Stimulated activated CD4-positive, alpha-beta T cell treated with anti-CD3 and anti-CD28 coated beads, TNF-alpha, amount 100 ng/mL, for 24 hours (primary cell): ENCODE measurements at places on chromosomes 12 and 14.

DNA sequence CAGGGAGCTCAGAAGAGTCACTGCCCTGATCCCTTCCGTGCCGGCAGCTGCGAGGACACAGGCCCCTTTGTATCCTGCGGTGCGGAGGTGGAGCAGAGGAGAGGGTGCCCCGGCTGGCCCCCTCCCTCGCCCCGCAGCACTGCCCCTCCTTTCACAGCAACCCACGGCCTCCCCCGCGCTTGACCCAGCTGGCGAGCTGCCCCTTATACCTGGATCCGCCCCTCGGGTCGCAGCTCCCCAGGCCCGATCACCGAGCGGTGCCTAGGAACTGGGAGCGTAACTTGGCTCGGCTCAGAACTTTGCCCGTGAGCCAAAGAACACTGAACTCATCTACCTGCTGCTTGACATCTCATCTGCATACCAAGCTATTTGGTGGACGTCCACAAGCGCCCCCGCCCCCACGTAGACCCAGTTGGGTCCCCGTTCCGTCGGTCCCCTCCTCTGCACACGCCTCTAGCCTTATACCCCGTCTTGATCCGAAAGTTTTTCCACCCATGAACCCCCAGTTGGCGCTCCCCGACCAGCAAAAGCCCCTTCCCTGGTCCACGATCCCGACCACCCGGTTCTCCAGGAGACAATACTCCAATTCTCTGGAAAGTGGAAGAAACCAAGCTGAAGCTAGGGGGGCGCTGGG lies 697 bp upstream of the DNAJC14 start:
- no peak for DNase-seq

DNA sequence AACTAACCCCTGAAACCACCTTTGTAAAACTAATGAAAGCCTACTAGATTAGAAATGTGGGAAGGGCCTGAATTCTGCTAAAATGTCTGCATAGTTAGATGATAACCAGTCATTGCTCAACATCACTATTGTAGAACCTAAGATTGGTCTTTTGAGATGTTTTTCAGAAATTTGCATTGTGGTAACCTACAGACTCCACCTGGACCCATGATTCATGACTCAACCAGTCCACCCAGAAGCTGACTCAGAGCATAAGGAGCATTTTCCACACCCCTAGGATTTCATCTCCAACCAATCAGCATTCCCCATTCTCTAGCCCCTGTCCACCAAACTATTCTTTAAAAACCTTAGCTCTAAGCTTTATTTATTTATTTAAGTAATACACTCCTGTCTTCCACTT lies 30.4 kb upstream of the CHGA start:
- DNase-seq: no peak

DNA sequence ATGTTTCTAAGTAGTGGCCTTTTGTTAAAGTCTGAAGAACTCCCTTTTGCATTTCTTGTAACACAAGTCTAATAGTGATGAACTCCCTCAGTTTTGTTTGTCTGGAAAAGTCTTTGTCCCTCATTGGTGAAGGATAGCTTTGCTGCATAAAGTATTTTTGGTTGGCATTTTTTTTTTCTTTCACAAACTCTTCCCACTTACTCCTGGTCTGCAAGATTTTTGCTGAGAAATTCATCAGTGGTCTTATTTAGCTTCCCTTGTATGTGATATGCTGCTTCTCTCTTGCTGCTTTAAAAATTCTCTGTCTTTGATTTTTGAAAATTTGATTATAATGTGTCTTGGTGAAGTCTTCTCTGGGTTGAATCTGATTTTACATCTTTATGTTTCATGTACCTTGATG lies 22.7 kb downstream of the TRMT5 start:
- DNase-seq: no peak

DNA sequence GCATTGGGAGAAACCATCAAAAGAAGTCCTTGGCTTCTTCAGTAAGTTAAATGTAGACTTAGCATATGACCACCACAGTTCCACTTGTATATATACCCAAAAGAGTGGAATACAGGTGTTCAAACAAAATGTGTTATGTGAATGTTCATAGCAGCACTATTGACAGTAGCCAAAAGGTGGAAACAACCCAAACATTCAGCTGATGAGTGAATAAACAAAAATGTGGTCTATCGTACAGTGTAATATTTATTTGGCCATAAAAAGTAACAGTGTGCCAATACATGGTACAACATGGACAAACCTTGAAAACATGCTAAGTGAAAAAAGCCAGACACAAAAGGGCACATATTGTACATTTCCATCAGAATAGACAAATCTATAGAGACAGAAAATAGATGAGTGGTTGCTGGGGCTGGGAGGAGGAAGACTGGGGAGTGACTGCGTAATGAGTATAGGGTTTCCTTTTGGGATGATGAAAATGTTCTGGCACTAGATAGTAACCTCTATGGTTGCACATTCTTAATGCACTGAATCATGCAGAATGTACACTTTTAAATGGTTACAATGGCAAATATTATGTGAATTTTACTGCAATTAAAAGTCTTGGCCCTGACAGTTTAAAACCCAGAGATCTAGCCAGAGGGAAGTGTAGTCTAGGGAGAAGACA lies 5.5 kb downstream of the ERP29 start:
- no peak for DNase-seq

DNA sequence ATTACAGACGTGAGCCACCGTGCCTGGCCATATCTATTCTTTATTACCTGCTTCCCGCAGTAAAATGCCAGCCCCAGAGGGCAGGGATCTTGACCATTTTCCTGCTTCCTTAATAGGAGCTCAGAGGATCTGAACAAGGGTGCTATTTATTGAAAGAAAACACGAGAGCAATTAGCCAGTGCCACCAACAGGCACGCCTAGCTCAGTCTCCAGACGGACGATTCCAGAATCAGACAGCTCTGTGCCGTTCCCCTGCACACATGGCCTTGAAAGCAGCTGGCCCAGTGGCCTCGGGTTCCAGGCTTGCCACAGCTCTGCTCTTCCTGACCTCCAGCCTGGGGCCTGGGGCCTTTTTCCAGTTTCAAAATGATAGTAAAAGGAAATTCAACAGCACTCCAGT lies 135.2 kb upstream of the RFLNA start:
- DNase-seq: no peak

- DNase-seq: no peak
Measured at GRCh38 chr14:66485910-66486421, at the start of gene CCDC196. Gene CCDC196 (plus strand): TSS chr14:66486371. CDS start chr14:66486503, 132 bp downstream.

GRCh38 chr14:50045039-50045711 lies 71.2 kb downstream of the VCPKMT start:
- DNase-seq: no peak

DNA sequence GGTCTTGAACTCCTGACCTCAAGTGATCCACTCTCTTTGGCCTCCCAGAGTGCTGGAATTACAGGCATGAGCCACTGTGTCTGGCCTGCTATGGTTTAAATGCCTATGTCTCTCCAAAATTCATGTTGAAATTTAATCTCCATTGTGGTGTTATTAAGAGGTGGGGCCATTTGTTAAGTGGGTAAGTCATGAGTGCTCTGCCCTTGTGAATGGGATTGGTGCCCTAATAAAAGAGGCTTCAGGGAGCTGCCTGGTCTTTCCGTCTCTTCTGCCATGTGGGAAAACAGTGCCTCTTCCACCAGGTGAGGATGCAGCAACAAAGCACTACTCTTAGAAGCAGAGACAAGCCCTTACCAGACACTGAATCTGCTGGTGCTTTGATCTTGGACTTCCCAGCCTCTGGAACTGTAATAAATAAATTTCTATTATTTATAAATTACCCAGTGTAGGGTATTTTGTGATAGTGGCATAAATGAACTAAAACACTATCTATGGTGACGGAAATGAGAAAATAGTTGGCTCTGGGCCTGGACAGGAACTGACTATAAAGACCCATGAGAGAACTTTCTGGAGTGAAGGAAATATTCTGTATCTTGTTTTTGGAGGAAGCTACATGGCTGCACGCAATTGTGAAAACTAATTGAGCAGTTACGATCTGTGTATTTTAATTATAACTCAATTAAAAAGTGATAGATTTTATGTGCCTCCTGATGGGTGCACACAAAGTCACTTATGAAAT lies 12.1 kb upstream of the ATP23 start:
- no peak for DNase-seq

DNA sequence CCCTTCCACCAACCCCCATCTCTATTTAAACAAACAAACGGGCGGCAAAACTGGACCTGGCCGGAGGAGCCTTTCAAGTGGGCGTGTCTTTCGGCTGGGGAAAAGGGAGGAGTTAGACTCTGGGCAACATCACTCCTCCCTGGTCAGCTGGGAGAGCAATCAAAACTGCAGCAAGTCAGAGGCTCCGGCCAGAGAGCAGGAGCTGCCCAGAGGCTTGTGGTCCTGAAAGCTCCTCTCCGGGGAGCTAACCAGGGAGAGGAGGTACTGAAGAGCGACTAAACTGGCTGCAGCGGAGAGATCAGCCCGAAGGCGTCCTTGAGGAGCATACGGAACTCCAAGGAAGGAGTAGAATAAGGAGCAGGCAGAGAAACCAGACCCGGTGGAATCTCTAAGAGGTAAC lies at the start of gene NEUROD4:
Gene NEUROD4, plus strand, starts transcription at position 191 of the 400 bp plus-strand sequence. CDS start 6,466 bp downstream, outside the sequence.
- DNase-seq: no peak

- no peak for DNase-seq
Measured at GRCh38 chr12:48973941-48974673, 2.6 kb upstream of the WNT10B start.

DNA sequence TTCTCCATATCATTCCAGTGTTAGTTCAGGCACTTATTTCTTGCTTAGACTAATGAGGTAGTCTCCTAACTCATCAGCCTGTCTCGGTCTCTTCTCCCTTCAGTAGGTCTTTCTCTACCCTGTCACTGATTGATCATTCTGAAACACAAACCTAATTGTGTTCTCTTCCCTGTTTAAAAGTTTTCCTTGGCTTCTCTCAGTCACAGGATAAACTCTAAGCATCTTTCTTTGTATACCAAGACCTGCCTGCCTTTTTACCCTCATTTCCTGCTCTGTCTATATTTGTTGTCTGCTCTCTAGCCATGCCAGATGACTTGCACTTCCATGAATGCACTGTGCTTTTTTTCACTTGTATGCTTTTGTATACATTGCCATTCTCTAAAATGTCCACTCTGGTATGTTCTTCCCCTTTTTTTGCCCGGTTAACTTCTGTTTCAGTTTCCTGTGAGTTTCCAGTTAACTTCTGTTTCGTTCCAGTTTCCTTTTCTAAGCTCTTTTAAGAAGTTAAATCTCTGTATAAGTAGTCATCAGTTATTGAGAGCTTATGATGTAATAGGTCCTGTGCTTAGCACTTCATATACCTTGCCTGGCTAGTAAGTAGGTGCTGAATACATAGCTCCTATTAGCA lies 12.8 kb downstream of the DIP2B start:
- DNase-seq: no peak

DNA sequence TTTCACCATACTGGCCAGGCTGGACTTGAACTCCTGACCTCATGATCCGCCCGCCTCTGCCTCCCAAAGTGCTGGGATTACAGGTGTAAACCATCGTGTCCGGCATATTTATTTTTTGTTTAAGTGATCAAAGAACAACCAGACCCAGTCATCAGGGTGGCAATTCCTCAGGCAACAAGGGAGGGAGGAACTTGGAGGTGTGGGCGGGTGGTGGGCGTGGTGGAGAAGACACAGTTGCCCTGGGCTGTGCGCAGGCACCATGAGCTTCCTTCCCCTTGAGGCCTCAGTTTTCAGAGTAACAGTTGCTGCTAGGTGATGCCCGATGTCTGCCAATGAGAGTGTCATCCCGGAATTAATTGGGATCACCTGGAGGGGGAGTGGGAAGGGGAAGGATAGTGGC lies 191.7 kb downstream of the ALG10 start:
- DNase-seq: no peak

DNA sequence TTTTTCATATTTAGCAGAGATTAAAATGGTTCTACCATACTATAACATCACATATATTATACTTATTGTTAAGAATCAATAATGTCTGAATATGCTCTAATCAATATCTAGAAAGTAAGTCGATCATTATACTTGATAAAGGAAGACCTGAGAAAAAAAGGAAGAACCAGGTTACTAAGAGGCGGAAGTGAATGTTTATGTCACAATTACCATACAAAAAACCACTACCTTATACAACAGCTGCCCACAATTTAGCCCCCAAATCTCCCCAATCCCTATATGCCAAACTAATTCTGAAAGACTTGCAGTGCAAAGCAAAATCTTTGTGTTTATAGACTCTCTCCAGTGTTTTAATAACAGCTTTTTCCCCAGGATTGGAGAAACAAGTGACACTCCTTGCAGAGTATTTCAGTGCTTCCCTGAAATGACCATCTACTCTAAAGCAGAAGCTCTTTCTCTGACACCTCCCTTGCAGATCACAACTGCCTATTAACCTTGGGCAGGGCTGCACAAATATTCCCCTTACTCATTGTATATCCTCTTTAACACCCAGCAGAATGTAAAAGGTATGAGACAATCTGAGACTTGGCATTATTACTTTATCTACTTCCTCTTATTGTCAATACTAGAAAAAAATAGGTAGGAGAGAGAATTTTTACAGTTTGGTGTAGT lies 12.7 kb upstream of the SLC2A3 start:
- DNase-seq: no peak

- no peak for DNase-seq
Measured at GRCh38 chr12:120614848-120615247, 25.6 kb upstream of the CABP1 start.

DNA sequence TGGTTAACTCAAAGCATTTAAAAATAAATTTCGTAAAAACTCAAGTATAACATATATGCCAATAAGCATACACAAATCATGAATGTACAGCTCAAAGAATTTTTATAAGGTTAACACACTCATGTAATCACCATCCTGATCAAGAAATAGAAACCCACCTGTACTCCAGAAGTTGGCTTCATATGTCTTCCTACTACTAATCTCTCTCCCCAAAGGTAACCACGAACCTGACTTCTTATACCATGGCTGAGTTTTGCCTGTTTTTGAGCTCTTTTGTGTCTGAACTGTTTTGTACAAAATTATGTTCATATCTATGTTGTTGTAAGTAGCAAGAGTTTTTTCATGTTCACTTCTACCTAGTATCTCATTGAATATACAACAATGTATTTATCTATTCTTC lies 18.7 kb downstream of the DUSP16 start:
- DNase-seq: no peak

- no peak for DNase-seq
Measured at GRCh38 chr14:25120261-25120660, 70.3 kb upstream of the STXBP6 start.

DNA sequence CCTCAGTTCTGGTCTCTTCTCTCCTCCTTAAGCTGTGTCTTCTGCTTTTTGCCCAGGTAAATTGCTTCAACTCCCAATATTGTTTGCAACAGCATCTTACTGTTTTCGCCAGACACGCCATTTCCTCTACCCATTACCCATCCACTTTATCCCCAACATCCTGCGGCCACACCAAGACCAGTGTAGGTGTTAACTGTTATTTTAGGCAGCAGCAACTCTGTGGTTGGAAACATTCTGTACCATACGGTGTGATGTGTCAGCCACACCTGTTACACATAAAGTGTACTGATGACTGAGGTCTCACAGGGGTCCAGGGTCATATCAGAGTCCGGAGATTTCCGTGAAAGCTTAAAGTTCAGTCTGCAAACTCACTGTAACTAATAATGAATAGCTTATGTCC lies 21.8 kb upstream of the KLRD1 start:
- no peak for DNase-seq

GRCh38 chr14:96117101-96117897 lies 78.1 kb downstream of the C14orf132 start:
- no peak for DNase-seq
